ENCODE measurements at places on chromosomes 6 and 20.
A peak's percentile ranks its signal among the peaks of the same experiment; 100 is the strongest.

DNA sequence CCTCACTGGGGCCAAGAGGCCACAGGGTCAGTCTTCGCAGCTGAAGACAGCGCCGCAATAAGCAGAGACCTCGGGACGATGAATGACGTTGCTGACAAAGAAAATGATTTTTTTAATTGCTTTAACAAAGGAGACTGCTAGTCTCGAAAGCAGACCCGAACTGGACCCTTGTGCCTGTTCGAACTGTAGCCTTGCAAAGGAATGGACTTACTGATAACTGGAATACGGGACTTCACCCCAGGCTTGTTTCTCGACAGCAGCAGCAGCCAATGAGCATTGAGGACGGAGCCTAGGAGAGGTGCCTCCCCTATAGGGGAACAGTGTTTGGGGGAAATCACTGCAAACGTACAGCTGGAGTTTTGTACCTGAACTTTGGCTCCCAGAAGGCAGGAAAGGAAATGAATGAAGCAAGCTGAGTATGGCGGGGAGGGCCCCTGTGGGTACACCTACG is 1.3 kb upstream of the TAF4 start:
- peak; percentile 33 for DNase-seq

- no peak for DNase-seq
Observed at GRCh38 chr6:116764961-116765841, at the start of gene FAM162B. TSS of gene FAM162B (minus strand) at chr6:116765719. CDS start at chr6:116765576, 143 bp downstream.

DNA sequence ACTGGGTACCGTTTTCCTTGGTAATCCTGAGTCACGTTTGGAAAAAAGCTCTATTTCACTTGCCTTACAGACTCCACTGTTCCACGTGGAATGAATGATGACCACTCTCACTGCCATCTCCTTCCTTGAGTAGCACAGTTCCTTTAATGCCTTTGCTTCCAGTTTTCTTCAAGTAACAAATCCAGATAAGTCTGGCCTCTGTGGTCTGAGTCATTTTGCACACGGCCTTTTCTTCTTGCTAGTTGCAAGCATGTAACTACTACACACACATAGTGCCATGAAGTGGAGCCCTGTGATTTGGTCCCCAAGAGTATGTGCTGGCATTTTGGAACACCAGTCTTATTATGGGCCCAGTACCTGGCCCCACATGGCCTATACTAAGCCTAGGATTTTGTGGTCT is 182.8 kb downstream of the SASH1 start:
- no peak for DNase-seq

- DNase-seq: no peak
Observed at GRCh38 chr20:56229812-56230211, 18.7 kb upstream of the MC3R start.

- DNase-seq: no peak
Observed at GRCh38 chr6:18415207-18415606, 28.1 kb downstream of the RNF144B start.

DNA sequence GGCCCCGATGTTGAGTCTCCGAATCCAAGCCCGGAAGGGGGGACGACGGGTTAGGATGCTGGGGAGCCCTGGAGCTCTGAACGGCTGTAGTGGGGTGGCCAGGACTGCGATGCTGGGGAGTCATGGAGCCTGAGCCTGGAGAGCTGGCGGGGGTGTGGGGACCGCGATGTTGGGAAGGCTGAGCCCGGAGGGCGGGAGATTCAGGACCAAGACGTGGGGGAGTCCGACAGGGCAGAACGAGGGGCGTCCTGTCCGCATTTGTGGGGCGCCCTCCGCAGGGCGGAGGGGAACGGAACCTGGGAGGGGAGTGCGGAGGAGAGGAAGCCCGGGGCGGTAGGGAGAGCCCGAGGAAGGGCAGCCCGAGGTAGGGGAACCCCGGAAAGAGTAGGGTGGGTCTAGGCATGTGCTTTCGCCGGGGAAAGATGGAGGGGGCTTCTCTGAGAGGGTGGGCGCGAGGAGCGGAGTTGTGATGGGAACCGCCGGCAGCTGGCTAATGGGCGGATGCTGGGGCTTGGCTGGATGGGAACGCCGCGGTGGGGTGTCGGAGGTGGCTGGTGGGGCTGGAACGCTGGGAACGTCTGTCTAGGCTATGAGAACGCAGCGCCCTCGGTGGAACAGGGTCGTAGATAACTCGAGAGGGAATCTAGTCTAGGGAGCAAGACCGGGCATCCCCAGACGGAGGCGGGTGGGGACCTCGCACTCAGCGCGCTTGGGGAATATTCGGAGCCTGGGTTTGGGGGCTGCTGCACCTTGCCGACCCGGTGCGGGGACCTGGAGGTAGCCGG is 684 bp downstream of the PAQR8 start:
- DNase-seq: no peak

GRCh38 chr6:109304284-109305015 is 77.8 kb downstream of the CD164 start:
- no peak for DNase-seq

- no peak for DNase-seq
Observed at GRCh38 chr6:106858653-106859092, 115.9 kb downstream of the CD24 start.

DNA sequence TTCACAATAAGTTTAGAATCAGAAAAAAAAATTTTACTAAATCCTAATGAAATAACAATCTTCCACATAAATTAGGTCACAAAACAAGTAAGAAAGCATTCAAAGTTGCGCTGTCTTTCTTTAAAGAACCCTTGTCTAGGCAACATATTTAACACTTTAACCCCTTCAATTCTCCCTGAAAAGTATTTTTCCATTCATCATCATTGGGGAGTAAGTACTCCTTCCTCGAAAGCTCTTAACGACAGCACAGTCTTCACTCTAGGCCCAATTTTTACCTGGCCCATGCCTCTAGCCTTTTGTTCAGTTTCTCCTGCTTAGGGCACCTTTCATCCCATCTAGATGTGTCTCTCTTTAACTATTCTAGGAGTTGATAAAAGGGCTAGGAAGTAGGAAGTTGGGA is 2.6 kb downstream of the TSPYL1 start:
- DNase-seq: no peak

DNA sequence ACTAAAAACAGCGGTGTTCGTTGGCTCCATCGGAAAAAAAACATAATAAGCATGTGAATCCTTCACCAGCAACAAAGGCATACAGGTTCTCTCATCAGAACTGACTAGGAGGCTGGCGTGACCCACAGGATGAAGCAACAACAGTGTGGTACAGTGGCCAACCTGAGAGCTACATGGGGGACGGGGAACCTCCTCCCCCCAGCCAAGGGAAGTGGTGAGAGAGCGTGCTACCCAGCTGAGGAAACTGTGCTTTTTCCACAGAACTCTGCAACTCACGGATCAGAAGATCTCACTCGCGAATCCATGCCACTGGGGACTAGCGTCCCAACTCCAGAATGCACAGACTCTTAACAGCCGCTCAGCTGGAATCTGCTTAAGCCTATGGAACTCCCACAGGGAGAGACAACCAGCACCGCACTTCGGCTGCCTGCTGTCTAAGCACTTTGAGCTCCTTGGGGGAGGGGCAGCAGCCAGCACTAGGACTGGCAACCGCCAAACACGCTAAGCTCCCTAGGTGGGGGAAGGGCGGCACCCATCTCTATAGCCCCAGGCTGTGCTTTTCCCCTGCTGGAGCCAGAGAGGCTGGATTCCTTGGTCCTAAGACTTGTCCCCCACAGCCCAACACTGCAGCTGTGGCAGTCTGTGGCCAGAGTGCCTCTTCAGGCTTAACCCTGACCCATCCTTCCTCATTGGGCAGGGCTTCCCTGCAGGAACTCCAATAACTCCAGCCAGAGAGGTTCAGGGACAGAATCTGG is 538.3 kb upstream of the BTBD3 start:
- DNase-seq: no peak

DNA sequence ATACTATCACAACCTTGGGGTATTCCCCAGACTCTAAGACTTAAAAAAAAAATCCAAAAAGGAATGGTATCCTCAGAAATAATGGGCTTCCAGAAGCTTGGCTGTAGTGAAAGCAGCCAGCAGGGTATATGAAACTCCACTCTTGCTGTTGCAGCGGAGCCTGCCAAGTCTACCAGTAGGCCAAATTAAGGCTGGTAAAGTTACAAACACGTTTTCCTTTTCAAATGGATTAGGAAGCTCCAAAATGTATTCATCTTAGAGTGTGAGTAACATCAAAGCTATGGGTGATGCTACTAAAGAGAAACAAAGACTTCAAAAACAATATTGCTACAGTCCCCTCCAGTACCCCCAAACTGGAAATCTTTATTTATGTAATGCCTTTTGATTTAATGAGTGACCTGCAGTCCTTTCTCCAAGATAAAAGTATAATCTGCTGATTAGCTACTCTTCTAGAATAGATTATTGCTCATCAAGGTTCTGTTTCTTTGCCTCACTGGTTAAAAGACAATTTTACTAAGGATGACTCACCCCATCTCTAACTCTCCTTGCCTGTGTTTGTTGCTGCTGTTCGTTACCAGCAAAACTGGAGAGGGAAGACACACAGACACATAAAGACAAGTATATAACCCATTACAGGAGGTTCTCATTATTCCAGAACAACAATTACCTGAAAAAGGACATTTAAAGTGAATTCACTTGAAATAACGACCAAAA is 84.9 kb downstream of the BTBD9 start:
- no peak for DNase-seq

DNA sequence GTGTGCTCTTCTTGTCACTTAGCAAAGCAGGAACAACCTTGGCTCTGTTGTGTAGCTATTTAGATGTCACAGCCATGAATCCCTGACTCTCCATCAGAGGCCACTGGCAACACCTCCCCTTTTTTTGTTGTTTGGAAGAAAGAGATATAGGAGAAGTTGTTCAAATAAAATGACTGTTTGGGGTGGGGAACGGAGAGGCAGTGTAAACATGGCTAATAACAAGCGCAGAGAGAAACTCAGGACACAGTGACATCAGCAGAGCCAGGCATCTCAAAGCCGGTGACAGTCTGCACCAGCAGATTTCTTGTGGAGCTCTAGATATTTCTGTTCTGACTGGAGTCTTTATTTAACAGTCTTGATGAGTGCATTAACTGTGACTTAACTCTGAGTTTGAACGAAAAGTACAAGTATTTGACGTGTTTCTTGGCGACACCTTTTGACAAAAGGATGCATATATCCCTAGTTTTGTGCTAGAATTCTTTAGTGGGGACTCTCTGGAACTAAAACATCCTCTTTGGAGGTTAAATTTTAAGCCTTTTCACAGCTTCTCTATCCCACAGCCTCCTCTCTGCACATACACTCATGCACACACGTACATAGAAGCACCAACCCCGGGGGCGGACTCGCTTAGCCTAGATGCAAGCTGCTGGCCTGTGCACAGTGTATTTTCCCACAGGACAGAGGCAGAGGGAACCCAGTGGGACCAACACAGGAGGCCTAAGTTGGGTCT is 53.8 kb downstream of the ADAT2 start:
- DNase-seq: no peak

DNA sequence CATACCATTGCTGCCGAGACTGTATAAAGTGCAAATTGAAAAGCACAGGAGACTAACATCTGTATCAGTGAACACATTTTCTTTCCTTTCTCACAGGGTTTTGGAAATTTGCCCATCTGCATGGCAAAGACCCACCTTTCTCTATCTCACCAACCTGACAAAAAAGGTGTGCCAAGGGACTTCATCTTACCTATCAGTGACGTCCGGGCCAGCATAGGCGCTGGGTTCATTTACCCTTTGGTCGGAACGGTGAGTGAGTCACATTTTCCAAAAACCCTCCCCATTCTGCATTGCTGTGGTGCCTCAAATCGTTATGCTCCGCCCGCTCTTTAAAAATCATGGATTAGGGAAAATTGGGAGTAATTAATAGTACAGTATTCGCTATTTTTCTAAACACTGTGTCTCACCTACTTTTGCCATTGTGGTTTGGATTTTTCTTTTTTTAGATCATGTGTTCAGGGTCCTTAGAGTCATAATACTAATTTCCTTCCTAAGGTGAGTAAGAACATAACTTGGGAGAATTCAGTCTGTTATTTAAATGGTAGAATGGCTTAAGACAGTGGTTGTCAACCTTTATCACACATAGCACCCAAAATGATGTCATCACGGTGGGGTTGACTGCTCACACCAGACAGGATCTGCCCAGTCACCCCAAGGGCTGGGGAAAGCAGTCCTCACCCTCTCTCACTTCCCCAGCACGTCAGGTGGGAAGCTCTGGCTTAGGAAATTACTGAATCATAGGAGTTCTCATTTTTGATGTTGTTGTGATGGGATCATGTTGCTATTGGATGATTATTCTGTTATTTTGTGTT is 171.6 kb downstream of the MTHFD1L start:
- no peak for DNase-seq

DNA sequence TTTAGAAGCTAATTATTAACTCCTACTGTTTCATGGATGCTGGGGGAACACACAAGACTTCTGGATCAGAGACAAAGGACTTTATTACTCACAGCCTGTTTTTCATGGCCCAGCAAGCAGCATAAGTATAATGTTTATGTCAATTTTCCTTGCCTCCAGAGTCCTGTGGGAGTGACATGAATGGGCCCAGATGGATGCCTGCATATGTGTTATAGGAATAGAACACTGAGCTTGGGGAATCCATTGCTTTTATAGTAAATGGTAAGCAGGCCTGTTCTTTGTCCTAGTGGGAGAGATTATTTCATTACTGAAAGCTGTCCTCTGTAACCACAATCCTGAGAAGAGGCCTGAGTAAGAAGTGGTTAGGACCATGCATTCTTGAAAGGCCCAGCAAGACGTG is 25.6 kb downstream of the BLTP3A start:
- no peak for DNase-seq

DNA sequence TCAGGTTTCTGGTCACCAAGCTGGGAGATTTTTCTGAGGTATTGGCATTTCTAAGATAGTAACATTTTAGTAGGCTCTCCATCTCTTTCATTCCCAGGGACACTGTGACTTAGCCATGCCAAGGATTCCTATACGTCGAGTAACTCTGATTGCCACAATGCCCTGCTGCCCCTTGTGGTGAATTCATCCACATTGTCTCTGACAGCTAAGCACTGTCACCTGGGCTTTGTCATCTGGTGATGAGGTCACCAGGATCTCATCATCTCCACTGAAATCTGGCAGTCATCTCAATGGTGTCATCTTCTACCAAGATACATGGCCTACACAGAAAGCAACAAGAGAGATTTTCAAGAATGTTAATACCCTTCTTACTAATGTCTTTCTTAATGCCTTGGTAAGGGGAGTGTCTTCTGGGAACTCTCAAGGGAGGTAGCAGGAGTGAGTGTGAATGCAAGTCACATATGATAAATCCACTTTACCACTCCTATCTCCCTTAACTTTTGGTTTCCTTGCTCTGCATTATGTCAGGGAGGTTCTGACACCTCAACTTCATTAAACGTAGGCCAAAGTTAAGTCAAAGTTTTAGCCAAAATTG is 246.7 kb downstream of the CD109 start:
- DNase-seq: no peak

DNA sequence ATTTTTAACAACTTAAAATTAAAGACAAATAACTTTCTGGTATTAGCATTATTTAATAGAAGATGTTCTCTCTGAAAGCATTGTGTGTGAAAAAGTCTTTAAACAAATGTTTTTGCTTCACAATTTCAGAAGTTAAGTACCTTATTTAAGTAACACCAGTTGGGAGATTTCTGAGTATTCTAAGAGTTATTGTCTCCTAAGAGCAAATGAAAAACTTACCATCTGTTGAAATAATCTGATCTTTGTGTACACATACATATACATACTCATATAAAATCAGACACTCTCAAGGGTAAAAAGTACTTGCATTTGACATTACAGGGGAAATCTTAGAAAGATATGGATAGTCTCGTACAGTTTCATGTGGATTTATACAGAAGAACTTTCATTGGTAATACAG is 2.4 kb downstream of the BTBD3 start:
- DNase-seq: no peak

Data from GM12878 (cell line).